ENCODE measurements at places on chromosomes 3 and 15.

DNA sequence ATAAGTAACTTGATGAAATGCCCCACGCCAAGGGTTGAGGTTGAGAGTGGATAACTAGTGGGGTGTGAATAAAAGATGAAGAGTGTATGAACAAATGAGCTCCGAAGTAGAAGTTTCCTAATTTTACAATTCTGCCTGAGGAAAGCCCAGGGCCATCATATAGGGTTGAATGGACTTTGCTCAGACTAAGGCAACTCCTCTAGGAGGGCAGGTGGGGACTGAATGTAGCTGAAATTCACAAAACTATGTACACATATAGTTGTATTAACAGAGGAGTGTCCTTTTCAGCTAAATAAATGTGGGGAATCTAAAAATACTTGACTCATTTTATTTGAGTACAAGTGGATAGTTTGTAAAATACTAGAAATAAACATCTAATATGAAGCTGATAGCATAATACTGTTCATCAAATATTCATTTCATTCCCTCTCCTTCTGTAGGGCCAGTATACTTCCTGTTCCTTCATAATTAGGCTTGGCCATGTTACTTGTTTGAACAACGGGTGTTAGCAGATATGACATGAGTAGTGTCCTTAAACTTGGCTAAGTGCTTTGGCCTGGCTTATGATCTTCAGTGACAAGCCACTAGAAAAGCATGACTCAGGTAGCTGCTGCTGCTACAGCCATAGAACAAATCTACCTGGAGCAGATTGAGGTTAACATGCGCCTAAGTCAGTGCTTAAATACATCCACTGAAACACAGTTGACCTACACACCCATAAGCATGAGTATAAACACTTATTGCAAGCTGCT lies 26.5 kb downstream of the PLSCR1 start:
- DNase-seq: no peak

GRCh38 chr15:65949491-65949890 lies 80.2 kb downstream of the RAB11A start:
- DNase-seq: no peak

GRCh38 chr3:124395584-124396338 lies 334.5 kb upstream of the UMPS start:
- DNase-seq: no peak

- no peak for DNase-seq
These were observed 646.1 kb downstream of the SQOR start for GRCh38 chr15:46280762-46281542.

DNA sequence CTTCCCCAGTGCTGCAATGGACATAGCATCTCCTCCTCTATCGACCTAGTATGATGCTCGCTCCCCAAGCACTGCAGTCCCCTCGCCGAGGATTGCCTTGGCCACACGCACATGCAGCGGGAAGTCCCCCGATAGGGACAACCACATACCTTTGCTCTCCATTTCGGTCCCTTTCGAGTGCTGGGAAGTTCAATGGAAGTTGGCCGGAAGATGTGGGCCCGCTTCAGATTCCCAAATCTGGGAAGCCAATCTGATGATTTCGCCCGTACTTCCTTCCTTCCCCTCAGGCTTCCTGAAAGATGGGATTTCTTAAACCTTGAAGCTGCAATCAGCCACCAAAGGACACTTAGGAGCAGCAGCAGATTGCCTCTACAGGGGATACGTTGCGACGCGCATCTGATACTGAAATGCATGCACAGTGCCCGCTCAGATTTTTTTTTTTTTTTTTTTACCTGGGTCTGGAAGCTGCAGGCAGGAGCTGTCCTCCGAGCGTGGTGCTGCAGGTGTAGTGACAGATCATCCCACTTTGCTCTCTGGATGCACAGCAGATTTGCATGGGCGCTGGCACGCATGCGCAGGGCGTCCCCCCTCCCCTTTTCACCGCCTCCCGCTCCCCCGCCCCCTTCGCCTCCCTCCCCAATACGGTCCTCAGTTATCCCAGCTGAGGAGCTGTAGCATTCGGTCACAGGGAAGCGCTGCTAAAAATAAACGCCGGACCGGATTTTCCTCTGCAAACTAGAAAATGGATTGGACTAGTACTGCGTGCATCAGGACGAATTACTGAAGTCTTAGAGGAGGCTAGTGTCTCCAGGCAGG lies at the start of gene FGF12:
Gene FGF12, minus strand, starts transcription at position 510 of the 816 bp plus-strand sequence.
- no peak for DNase-seq

DNA sequence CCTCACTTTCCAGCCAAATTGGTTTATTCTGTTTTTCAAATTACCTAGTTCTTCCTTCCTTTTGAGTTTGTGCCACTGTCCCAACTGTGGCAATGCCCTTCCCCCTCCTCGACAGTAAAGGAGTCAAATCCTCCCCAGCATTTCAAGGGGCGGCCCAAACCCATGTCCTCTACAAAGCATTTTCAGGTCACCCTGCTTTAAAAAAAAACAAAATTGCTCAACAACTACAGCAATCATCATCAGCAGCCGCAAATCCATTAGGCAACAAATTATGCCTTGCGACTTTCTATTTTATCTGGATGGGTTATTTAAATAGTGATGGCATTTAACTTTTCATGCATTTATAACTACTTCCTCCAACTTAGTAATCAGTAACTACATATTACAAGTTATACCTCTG lies 32.7 kb downstream of the PLD1 start:
- DNase-seq: peak; percentile 89

GRCh38 chr3:74501007-74501406 lies 113.5 kb downstream of the CNTN3 start:
- no peak for DNase-seq

DNA sequence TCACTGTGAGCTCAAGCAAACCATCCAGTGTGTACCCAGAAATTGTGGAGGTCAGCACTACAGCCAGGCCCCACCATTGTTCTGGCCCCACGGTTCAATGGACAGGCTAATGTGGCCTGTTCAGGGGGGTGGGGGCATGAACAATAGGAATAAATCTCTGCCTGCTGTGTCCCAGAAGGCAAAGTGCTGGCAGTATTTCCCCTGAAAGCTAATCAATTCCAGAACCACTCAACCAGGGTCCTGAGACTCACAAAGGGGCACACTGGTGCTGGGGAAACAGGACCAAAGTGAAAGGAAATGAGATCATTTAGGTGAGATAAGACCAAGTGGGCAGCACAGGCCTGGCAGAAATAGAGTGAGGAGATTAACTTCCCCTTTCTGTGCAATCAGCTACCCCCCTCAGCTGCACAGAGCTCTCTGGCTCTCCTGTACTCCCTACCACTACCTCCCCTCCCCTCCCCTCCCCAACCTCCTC lies 11.5 kb downstream of the CRYGS start:
- DNase-seq: peak; percentile 53

- DNase-seq: no peak
These were observed 156.8 kb upstream of the PDZRN3 start for GRCh38 chr3:73781541-73781940.

GRCh38 chr15:69128667-69129311 lies 31.6 kb upstream of the GLCE start:
- peak; percentile 35 for DNase-seq

- peak; percentile 97 for DNase-seq
These were observed 74.0 kb downstream of the OXNAD1 start for GRCh38 chr3:16338999-16339398.

DNA sequence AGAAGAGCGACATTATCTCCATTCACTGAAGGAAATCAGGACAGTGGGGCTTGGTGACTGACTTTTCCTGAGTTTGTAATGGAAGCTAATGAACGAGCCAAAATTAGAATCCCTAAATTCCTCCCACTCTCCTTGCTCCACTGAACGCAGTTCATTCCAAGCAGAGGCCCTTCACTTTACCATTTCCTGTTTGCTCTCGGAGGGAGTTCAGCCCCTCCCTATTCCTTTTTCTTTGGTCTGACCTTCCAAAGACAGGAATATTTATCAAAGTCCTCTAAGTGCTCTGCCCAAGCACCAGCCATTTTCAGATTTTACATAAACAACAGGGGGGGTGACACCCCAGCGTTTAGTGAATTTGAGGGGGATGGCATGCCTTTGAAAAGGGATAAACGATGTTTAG lies 24.0 kb upstream of the PTPRG start:
- DNase-seq: no peak

- DNase-seq: peak; percentile 42
These were observed 762 bp downstream of the CTNNB1 start for GRCh38 chr3:41199866-41200668.

DNA sequence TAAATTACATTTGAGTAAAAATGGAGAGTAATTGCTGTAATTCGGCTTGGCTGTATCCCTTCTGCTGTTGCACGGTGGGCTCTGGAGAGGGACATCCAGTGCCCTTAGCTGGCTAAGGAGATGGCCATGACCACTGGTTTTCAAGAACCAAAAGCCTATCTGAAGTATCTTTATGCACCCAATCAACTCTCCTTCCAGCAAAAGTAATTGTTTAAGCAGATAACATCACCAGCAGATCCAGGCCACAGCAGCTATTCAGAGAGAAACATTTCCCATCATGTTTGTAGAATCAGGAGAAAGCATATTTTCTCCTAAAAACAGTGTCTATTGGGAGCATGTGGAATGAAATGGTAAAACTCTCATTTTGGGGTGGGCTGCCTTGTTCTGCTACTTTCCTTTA lies 514.5 kb upstream of the RGMA start:
- DNase-seq: no peak

DNA sequence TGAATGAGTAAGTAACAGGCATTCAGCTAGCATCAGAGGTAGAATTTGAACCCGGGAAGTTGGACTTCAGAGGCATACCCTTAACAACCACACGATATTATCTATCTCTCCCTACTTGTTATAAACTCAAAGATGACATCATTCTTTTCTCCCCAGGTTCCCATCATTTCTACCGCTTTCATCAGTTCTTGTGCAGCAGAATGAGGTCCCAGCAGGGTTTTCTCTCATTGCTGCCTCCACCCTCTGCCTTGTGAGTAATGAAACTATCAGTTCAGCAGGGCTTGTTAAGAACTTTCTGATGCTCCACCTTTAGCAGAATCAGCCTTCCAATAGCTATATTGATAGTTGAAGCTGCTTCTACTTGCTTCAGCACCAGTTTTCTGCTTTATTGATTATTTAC lies 487.5 kb upstream of the KCNMB2 start:
- DNase-seq: no peak

GRCh38 chr3:14324224-14324944 lies 78.0 kb upstream of the SLC6A6 start:
- no peak for DNase-seq

GRCh38 chr15:85941186-85941855 lies 138.3 kb upstream of the AGBL1 start:
- DNase-seq: no peak

- DNase-seq: no peak
These were observed 1.7 kb downstream of the SKIL start for GRCh38 chr3:170359178-170359704.

GRCh38 chr3:87167628-87168456 lies 59.3 kb upstream of the CHMP2B start:
- peak; percentile 56 for DNase-seq

- no peak for DNase-seq
These were observed 127.1 kb downstream of the PTPRG start for GRCh38 chr3:61688307-61688984.

DNA sequence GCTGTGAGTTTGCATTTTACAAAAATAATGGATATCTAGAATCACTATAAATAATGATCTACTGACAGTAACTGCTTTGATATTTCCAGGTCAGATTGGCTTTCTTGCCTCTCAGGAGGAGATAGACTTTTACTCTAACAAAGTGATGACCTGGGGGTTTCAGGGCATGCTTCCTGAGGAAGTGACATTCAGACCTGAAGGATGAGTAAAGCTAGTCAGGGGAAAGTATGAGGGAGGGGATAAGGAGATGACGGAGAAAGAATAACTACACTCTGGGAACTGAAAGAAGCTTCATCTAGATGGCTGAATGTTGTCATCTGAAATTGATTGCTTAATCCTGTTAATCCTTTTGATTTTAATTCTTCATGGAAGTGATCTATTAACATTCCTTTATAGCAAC lies 32.2 kb downstream of the ARMC8 start:
- DNase-seq: peak; percentile 89

DNA sequence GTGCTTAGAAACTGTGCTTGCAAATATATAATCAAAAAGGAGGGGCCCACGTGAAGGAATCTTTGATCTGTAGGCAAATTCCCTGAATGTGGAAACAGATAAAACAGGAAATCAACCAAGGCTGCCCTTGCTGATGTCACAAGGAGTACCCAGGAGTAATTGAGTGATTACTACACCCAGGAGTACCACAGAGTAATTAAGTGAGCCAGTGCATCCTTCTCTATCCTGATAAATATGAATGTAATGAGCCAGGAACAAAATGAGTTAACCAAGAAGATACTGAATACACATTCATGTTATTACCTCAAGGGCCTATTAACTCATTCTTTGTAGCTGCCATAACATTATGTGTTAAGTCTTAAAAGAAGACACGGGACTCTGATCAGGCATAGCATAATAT lies 87.3 kb upstream of the POU1F1 start:
- DNase-seq: no peak

DNA sequence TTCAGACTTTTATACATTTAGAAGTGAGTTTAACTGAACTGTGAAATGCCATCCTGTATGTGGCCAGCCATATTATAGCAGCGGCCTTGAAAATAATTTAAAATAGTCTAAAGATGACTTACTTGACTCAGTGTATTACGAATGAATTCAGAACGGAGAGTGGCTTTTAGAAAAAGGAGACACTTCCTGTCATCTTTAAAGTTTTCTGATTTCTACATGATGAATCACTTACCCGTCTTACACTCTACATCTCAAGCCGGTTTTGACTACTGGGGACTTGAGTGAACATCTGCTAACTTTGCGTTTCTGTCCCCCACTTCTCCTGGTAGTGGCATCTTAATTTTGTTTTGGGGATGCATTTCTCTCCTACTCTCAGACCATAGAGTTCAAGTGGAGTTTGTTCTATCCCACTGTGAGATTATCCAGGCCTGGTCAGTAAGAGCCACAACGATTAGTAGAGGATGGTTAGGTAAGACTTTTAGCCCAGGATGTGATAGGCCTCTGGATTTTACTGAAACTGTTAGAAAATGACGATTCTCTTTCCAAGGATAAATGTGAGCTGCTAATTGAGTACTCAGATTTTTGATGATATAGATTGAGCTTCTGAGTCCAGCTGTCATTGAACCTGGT lies 175.4 kb upstream of the CADPS start:
- no peak for DNase-seq

Measured in inflammatory macrophage treated with lipopolysaccharide for 4 hours (primary cell).